ENCODE measurements at places on chromosomes 5 and 9. TPM values are rescaled to one million over a fixed set of nuclear protein-coding genes. Genes with fewer than 3 reads are reported as not detected.

Gene ADAMTS12
- total RNA-seq = 41.2 TPM

Gene NRG2
- total RNA-seq = 5.7 TPM

Gene CXCL14
- total RNA-seq = 26.6 TPM

Gene CERT1
- total RNA-seq = 83.0 TPM

Gene SEC61B
- total RNA-seq = 146 TPM

Gene WWC1
- 4.2 TPM for total RNA-seq

Gene C7
- total RNA-seq = 326 TPM

Gene DNAH5
- 0.35 TPM for total RNA-seq

Gene PCDHGB7
- total RNA-seq = 8.1 TPM

Gene ZNF883
- total RNA-seq = 2.5 TPM

Gene ATG10
- total RNA-seq = 4.9 TPM

Gene SGTB
- 13.0 TPM for total RNA-seq

Gene ANKRD31
- total RNA-seq = 0.13 TPM

Gene PCDHAC2
- total RNA-seq = 1.1 TPM

Gene SH3PXD2B
- 56.6 TPM for total RNA-seq

Gene SH3GL2
- not detected for total RNA-seq

Gene TRAF2
- total RNA-seq = 8.8 TPM

Gene BTNL3
- 0.29 TPM for total RNA-seq

Gene CARD6
- total RNA-seq = 19.5 TPM

Gene TMC1
- total RNA-seq = 0.48 TPM

Gene MEF2C
- total RNA-seq = 62.2 TPM

Gene MAMDC4
- 1.6 TPM for total RNA-seq

Gene PPP1R26
- 10.6 TPM for total RNA-seq

Gene TRIM36
- 1.3 TPM for total RNA-seq

Gene ADAMTSL2
- 2.5 TPM for total RNA-seq

Gene PCDHA1
- total RNA-seq = not detected

Gene GABRA1
- not detected for total RNA-seq

Gene FBLL1
- not detected for total RNA-seq

Gene NELFB
- 39.2 TPM for total RNA-seq

Gene CTNND2
- 1.8 TPM for total RNA-seq

Gene ASPN
- 4.0 TPM for total RNA-seq

Gene TAF1L
- total RNA-seq = not detected

Gene GPRIN1
- total RNA-seq = 1.3 TPM

Gene FAM151B
- 4.0 TPM for total RNA-seq

Gene TAF11L5
- total RNA-seq = not detected
